ENCODE measurements at places on chromosomes 5 and 9.

DNA sequence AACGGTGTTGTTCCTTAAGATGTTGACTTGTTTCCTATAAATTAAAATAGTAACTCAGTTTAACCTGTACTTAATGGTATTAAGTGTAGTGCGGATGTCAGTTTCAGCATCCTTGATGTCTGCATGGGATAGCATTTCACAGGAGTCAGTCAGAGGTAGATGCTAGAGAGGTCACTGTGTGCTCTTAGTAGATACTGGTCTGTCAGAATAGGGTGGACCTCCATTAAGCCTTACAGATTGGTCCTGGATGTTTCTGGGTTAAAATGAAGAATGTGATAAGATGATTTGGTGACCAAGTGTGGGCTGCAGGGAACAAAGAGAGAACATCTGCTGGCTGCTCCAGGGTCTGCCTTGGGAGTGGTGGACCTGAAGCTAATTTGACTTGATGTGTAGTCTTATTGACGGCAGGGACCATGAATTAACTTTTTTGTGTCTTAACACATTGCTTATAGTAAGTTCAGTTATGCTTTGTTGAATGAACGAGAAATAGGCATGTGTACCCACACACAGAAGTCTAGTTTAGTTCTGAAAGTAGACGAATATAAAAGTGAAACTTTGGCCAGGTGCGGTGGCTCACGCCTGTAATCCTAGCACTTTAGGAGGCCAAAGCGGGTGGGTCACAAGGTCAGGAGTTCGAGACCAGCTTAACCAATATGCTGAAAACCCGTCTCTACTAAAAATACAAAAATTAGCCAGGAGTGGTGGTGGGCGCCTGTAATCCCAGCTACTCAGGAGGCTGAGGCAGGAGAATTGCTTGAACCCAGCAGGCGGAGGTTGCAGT, 12.5 kb downstream of the RAB24 start:
- no peak for DNase-seq

DNA sequence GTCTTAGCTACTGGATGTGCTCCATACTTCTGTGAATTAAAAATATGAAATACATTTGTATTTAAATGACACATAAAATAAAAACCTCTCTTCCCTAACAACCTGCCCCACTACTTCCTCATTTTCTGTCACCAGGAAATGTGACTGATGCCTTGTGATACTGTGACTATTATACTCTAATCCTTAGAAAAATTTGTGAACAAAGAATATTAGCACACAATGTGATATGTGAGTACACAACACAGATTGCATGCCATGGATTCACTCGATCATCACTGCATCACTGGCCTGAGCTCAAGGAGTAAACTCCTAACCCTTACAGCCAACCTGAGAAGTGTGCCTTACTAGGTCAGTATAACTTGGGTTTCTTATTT, 281.0 kb downstream of the EFNA5 start:
- DNase-seq: no peak

DNA sequence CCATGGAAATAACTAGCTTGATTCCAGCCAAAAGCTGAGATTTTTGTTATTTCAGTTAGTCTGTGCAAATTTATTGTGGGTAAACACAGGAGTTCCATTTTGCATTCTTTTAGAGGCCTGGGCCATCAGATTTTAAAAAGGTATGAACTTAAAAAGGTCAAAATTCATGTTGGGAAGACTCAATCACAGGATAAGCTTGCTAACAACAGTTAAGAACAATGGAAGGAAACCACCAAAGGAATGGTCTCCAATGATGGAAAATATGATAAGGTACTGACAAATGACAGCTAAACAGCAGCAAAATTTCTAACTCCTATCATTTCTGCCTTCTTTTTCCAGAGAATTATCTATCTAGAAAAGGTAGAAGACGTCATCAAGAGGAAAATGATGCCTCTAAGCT, 16.0 kb downstream of the ABITRAM start:
- no peak for DNase-seq

- DNase-seq: no peak
Measured at GRCh38 chr5:109421956-109422355, 12.2 kb upstream of the PJA2 start.

DNA sequence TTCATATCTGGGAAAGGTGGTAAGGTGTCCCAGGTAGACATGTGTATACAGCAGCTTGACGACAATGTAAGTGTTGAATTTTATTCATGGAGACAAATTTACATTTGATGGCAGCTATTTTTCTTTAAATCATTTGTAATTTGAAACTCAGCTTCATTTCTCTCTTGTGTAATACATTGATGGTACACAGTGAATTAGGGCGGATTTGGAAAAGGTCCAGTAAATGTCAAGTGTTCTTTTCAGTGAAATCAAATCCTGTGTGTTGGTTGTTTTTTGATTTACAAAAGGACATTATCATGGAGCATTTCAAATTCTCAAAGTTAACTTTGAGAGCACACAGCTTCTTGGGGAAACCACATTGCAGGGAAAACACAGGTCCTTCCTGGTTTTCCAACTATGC, 30.0 kb upstream of the PCSK1 start:
- no peak for DNase-seq

DNA sequence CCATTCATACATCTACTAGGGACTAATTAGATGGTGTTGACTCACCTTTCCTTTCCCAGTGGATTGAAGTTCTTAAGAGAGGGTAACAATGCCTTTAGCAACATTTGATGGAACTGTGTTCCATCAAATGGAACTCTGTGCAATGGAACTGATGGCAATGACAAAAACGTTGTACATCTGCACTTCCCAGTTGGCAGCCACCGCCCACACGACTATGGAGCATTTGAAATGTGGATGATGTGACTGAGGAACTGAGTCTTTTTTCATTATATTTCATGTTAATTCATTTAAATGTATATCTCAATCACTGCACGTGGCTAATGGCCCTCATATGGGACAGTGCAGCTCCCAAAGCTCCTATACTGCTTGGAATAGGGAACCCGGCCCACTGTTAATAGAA, 39.0 kb upstream of the ICE1 start:
- no peak for DNase-seq

GRCh38 chr5:31186672-31187267, 6.7 kb upstream of the CDH6 start:
- no peak for DNase-seq
